ENCODE measurements at places on chromosomes 12 and 14.

GRCh38 chr12:64125913-64126312 lies 96.2 kb downstream of the KICS2 start:
- no peak for DNase-seq

DNA sequence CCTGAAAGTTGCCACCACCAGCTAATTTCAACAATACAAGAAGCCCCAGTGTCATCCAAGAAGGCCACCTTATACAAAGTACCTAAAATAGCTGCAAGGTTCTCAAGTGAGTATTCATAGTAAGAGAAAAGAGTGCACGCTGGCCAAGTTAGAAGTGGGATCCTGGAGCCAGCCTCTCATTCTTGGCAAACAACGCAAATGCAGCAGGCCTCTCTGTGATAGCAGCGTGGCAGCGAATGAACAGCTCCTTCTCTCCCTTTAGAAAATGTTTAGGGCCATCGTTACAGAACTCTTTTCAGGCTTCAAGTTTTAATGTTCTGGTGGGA lies 78.0 kb upstream of the IFNG-AS1 start:
- DNase-seq: no peak

DNA sequence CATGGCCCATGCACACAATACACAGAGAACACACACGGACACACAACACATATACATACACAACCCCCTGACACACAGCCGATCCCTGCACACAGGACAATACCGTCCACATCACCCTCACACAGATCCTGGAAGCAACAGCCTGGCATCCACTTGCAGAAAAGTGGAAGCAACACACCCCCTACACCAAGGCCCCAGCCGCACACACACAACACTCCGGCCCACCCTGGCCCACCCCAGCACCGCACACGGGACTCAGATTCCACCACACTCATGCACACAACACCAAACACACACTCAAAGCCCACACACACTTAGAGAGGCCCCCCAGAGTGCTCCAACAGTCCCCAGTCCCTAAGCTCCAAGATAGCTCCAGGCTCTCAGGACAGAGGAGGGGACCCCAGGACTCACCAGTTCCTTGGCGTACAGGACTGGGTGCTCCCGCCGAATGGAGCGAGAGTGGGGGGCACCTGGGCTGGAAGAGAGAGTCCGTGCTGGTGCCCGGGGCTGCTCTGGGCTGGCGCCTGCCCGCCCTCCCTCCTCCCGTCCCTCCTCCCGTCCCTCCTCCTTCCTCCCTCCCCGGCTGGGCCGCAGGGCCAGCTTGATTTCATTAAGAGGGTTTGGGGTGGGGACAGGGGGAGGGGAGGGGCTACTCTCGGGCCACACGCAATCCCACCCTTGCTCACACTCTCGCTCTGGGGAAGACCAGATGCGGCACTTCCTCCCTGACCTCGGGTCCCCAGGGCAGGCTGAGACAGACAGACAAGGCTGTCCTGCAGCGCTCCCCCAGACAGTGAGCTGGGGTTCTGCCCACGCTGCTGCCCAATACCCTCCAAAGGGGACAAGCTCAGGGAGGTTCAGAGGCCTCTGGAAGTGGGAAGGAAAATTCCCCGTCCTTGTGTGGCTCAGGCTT lies at the start of gene TMEM119:
TMEM119 (minus strand) TSS at position 526 of the 913 bp plus-strand sequence. CDS start 5,701 bp downstream, outside the sequence.
- DNase-seq: peak; percentile 94

DNA sequence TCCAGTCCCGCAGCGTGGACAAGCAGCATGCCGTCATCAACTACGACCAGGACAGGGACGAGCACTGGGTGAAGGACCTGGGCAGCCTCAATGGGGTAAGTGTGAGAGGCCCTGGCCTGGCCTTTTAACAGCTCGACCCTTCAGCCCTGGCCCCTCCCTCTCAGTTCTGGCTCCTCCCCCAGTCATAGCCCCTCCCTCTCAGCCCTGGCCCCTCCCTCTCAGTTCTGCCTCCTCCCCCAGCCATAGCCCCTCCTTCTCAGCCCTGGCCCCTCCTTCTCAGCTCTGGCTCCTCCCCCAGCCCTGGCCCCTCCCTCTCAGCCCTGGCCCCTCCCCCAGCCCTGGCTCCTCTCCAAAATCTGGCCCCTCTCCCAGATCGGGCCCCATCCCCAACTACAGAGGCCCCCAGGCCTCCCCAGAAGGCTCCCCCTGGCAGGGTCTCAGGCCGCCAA lies 11.2 kb downstream of the CEP170B start:
- no peak for DNase-seq

DNA sequence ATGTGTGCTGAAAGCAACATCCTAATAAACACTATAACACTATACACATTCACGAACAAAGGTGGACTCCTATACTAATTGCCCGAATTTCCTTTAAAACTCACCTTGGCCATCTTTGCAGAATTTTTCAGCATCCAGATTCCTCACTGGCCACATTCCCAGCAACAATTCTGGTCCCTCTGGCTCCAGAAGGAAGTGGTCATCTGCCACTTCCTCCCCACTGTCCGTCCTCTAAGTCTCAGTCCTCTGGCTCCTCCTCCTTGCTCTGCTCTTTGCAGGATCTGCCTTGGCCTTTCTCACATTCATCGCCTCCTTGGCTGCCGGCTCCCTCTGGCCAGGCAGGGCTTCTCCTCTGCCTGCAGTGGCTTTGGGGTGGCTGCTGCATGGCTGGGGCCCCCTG lies 426.0 kb downstream of the FUT8 start:
- no peak for DNase-seq

GRCh38 chr12:76962099-76962498 lies 83.3 kb upstream of the CSRP2 start:
- no peak for DNase-seq

DNA sequence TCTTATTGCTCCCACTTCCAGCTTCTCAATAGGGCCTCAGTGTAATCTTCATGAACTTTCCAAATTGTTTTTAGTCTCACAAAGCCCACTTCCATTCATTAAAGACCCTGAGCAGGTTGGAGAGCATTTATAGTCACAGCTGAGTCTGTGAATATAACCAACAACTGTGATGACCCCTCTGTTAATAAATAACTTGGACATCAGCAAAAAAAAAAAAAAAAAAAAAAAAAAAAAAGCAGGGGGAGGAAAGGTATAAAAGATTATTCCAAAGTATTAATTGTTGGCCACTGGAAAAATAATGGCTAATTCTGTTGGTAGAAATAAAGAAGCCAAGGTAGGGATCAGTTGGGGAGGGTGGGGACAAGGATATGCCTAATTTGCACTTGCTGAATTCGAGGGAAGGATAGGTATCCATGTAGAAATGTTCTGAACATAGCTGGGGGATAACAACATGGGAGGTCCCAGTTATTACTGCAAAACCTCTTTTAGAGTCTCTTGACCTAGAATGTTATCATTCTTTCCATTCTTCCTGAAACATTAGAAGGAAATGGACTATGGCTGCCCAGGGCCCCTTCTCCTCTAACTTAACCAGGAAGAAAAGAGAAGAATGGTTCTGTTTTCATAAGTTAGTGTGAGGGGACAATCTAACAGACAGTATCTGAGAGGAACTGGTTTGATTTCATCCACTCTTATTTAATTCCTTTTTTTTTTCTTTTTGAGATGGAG lies 56.5 kb downstream of the SAMD4A start:
- no peak for DNase-seq

- peak; percentile 63 for DNase-seq
Measured at GRCh38 chr12:85076688-85077430, 40.7 kb downstream of the LRRIQ1 start.

GRCh38 chr12:49652921-49653520 lies 29.7 kb downstream of the PRPF40B start:
- DNase-seq: no peak

GRCh38 chr12:63823040-63823439 lies 21.5 kb upstream of the SRGAP1 start:
- no peak for DNase-seq

- no peak for DNase-seq
Measured at GRCh38 chr12:71155225-71155624, 2.6 kb downstream of the TSPAN8 start.

GRCh38 chr14:74882103-74882920 lies 596 bp downstream of the DLST start:
- peak; percentile 42 for DNase-seq

- peak; percentile 21 for DNase-seq
Measured at GRCh38 chr14:60092526-60092920, 800 bp downstream of the PCNX4 start.

DNA sequence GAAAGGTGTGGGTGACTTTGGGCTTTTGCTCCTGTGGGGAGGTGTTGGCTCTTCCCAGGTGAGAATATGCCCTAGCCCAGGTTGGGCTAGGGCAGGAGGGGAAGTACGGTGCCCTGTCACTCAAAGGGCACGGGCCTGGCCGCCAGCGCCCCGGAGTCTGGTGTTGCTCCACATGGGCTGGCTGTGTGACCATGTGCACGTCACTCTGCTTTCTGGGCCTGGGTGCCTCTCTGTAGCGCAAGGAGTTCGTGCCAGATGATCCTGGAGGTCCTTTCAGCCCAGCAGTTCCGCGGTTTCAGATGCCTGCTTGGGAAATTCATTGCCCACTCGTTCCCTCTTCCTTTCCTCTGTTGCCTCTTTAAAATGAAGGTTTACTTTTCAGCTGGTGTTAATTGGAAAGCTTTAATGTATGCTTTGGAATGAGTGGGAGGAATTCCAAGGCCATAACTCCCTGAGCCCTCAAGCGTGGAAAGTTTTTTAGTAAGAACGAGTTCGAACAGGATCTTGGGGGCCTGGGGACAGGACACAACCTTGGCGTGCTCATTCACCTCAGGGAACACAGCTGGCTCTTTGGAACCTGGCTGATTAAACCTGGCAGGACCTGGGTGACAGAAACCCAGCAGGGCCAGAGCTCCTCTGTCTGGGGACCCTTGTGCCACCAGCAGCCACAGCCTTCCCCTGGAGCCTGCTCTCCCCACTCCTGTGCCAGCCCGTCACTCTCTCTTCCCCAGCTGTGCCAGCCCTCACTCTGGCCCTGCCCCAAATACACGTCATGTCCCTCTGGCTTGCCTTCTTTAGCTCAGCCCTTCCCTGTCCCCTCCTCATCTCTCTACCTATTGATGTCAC lies 42.8 kb downstream of the TSPAN9 start:
- peak; percentile 98 for DNase-seq
